ENCODE measurements at places on chromosomes 7 and 10. TPM values are rescaled to one million over a fixed set of nuclear protein-coding genes. Genes with fewer than 3 reads are reported as not detected.

TBATA gene
- not detected for total RNA-seq

HMX3 gene
- not detected for total RNA-seq

GJD4 gene
- total RNA-seq, result 0.17 TPM

MLXIPL gene
- 0.51 TPM for total RNA-seq

FEZF1 gene
- not detected for total RNA-seq

FGL2 gene
- total RNA-seq, result 97.6 TPM

FGFR2 gene
- total RNA-seq, result 0.17 TPM

OLAH gene
- not detected for total RNA-seq

CLEC5A gene
- total RNA-seq, result not detected

SPDYE2 gene
- total RNA-seq, result not detected

GRM8 gene
- not detected for total RNA-seq

FFAR4 gene
- total RNA-seq, result not detected

GRID1 gene
- 0.33 TPM for total RNA-seq

UNCX gene
- total RNA-seq, result not detected

SEMA3E gene
- total RNA-seq, result 2.0 TPM
